ENCODE measurements at places on chromosomes 7 and 10. TPM values are rescaled to one million over a fixed set of nuclear protein-coding genes. Genes with fewer than 3 reads are reported as not detected.

- DNase-seq, result no peak
These were observed 86.1 kb upstream of the RNF32 start for GRCh38 chr7:156554488-156554887.

HMX2 gene
- total RNA-seq, result not detected

DNA sequence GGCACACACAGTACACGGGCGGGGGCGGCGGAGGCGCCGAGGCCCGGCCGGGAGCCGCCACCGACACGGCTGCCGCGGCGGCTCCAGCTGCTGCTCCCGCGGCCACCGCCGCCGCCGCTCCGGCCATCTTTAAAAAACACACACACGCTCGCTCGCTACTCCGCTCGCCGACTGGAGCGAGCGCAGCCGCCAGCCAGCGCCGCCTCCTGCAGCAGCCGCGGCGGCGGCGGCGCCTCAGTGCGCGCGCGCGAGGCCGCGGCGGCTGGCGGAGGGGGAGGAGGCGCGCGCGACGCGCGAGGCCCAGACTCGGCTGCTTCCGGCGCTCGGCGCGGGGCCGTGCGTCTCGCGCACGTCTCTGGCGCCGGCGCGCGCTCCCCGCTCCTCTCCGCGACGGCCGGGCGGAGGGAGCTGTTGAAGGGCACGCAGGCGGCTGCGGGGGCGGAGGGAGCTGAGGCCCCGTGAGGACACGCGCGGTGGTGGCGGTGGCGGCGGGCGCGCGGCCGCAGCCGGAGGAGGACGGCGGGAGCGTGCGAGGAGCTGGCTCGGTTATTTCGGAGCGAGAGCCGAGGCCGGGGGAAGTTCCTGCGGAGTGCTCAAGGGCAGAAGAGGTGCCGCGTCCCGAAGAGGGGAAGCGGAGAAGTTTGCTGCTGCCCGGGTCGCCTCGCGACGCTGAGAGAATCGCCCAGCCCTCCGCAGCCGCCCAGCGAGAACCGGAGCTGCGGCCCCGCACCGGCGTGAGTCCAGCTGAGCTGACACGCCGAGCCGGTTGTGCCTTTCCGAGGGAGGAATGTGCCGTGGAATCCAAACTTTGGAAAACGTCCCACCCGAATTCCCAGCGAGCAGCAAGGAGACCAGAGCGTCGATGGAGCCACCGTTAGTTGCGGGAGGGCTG, at the start of gene KDM7A:
Gene KDM7A (minus strand): TSS at position 173 of the 892 bp plus-strand sequence. CDS start 46 bp downstream, at position 127.
- DNase-seq, result peak; percentile 96

- no peak for DNase-seq
These were observed 178.9 kb downstream of the ADK start for GRCh38 chr10:74329873-74330272.

DNA sequence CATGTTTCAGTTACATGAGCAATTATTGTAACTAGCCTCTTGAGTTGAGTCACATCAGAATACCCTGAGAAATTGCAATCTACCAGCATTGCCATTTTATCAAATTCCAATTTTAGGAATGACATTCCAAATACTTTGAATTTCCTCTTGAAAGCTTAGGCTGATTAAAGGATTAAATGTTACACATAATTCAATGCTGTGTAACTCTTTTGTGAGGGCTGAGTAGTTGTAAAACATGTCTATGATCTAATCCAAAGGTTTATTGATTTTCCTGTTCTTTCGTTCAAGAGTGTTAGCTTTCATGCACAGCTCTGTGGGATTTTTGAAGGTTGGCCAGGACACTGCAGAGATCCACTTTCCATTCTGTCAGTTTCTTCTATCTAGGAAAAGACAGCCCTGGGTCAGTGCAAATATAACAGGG, 193.1 kb downstream of the SORCS1 start:
- no peak for DNase-seq

CC2D2B gene
- 2.9 TPM for total RNA-seq

- no peak for DNase-seq
These were observed 15.6 kb downstream of the SMKR1 start for GRCh38 chr7:129517931-129518330.

DNA sequence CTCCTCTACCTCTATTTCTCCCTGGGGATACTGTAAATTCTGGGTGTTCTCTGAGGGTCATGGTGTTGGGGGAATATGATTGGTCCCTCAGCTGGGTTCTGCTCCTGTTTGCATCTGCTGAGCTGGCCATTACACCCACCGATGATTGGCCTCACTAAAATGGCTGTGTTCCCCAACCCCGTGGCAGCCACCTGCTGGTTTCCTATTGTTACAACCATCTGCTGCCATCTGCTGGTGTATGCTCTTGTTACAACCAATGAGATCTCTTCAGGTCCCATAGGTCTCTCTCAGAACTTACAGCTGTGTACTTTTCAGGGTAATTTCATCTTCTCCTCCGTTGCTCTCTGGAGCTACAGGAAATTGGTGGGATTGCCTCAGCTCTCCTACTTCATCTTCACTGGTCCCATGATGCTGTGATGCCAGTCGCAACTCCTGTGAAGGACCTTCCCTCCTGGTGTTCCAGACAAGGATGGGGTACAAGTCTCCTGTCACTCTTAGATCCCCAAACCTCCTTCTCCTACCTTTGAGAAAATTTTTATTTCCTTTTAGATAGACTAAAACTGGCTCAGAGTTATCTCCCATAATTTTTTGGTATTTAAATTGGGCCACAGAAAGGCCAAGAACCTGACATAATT, 303.5 kb upstream of the SMIM30 start:
- DNase-seq, result peak; percentile 94

- DNase-seq, result no peak
These were observed 133.8 kb downstream of the CNOT4 start for GRCh38 chr7:135375908-135376699.

DNA sequence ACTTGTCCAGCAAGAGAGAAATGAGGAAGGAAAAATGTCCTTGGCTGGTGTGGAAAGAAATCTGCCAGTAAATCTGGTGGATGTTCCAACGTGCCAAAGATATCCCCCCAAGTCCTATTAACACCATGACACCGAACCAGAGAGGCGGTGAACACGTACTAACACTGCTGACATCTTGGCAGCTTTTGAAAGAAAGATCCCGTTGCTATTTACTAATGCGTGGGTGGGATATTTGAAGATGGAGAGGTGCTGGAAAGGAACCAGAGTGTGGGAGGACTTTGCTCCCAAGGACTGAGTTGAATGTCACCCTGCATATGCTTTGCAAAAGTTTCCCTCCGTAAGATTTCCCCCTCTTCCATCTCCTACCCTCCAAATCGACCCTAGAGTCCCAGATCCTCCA, 7.9 kb downstream of the CCDC3 start:
- DNase-seq, result no peak

GSTO2 gene
- 0.75 TPM for total RNA-seq

DNA sequence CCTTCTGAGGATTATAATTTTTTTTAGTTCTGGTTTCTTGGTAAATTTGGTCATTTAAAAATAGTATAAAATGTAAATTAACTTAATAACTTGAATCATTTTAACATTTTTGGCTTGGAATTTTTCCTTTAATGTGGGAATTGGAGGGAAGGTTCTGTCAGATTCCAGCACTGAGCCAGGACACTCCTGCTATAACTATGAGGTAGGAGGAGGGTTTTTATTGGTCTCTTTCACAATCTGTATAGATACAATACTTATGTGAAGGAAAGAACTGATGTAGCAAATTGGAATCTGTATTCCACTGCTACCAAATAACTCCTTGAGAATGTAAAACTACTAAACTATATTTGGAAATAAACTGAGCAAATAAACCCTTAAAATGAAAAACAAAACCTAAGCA, 3.2 kb downstream of the PRKG1 start:
- DNase-seq, result no peak

LIPK gene
- total RNA-seq, result not detected

Data from esophagus muscularis mucosa (tissue), 4 donors.